Astrocyte of the hippocampus (primary cell): ENCODE measurements at places on chromosomes 11 and 22.
A peak's percentile ranks its signal among the peaks of the same experiment; 100 is the strongest.

DNA sequence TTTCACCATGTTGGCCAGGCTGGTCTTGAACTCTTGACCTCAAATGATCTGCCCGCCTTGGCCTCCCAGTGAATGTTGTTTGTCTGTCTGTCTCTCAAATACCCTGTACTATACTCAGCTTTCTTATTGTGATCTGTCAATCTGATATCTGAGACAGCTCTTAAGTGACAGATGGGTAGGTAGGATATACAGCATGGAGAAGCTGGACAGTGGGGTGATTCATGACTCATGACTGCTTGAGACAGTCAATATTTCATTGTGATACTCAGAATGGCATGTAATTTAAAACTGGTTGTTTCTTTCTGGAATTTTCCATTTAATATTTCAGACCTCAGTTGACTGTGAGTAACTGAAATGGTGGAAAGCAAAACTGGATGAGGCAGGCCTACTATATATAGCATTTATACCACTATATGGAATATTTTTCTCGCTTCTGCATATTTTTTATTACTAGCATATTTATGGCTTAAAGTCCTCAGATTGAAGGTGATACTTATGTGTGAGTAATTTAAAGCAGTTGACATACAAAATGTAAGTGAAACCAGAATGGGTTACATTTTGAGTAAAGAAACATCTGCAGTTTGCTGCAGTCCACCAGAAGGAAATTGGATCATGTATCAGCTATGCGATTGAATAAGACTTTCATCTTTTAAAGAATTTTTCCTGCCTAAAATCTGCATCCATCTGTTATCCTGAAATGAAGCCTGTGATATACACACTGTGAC lies 22.3 kb downstream of the ARHGAP42 start:
- DNase-seq, result no peak

DNA sequence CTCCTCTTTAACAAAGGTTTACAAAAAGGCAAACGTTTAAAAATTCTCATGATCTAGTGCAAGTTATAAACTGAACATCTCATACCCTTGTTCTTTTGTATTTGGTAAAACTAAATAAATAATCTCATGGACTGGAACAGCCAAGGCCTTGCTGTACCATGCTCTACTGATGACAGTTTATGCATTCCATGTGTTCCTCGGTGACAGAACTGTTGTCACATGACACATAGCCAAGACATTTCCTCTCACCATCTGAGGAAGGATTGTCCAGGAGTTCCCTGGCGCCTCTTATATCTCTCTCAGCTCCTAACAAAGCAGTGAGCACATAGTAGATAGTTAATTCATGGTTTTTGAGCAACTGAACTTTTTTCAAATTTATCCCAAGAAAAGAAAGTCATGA lies 12.6 kb downstream of the CCDC83 start:
- no peak for DNase-seq

DNA sequence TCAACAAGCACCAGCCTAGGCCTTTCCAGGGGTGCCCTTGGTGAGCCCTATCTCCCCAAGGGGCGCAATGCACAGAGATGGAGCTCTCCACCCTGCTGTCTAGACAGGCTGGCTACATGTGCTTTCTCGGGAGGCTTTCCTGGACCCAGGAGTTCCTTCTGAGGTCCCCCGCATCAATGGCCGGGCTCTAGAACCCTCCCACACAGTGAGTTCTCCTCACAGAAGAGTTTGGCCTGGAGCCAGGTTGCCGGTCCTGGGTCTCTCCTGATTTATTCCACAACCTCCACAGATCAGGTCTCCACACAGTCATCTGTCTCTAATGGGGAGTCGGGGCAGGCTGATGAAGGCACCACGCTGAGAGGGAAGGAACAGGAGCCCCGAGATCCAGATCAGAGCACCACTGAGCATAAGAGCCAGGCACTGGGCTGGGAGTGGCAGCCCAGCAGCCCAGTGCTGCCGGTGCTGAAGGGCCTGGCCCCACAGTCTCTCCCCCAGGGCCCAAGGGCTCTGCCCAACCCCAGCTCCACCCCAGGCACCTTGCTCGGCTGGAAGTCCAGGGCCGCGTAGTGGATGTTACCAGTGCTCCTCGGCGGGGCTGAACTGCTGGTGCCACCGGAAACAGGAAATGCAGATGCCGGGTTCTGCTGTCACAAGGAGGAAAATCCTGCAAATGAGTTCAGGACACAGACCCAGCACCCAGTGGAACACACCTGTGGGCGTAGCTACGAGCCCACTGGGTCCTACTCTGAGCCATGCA lies 44.7 kb downstream of the GAB4 start:
- DNase-seq, result no peak

DNA sequence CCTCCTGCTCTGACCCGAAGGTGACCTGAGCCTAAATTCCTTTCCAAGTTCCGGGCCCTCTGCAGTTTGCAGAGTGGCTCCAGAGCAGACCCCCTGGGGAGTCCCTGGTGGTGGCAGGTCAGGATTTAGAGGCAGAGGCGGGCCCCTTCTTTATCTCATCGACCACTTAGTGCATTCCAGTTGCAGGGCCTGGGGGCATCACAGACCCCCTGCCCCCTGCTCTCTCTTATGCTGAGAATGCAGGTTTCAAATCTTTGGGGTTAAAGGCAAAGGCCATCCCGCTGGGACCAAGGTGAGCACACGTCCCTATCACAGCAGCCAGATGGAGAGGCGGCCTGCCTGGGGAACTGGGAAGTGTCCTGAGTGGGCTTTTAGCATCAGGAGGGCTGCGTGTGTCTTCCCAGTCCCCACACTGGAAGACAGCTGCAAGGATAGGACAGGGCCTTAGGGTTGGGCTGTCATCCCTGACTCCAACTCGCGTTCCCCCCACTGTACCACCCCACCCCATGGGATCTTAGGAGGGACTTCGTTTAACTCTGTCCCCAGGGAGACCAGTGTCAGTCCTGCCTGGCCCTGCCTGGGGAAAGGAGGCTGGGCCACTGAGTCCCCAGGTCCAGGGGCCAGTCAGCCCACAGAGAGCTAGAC lies 11.3 kb downstream of the DERL3 start:
- no peak for DNase-seq

- no peak for DNase-seq
These were observed 94.0 kb downstream of the APOL5 start for GRCh38 chr22:35811670-35812069.

DNA sequence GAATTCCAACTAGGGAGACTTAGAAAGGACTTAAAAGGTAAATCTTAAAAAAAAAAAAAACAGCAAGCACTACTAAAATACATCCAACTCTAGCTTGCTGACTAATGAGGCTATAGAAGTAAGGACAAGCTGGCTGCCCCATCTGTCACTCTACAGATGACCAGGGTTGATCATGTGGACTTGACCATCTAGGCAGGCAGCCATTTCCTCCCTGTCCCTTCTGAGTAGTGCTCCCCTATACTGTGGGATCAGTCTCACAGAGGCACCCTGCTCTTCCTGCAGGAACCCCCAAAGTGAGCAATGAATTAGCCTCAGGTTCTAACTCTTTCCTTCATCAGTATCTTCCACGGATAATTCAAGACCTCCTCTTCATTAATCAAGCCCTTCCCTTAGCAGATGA lies 12.3 kb downstream of the SLC1A2 start:
- DNase-seq, result no peak

- DNase-seq, result peak; percentile 35
These were observed 387.8 kb downstream of the SOX6 start for GRCh38 chr11:15968461-15969130.
